CD4-positive, alpha-beta T cell treated with Interleukin-4 for 4 hours (primary cell): ENCODE measurements at places on chromosomes 5 and 9.

- no peak for DNase-seq
Measured at GRCh38 chr9:130417602-130418001, 27.2 kb upstream of the ASS1 start.

GRCh38 chr5:16757989-16758501 is 141.2 kb upstream of the RETREG1 start:
- no peak for DNase-seq

- DNase-seq, result no peak
Measured at GRCh38 chr5:65967288-65968066, 41.1 kb downstream of the ERBIN start.

DNA sequence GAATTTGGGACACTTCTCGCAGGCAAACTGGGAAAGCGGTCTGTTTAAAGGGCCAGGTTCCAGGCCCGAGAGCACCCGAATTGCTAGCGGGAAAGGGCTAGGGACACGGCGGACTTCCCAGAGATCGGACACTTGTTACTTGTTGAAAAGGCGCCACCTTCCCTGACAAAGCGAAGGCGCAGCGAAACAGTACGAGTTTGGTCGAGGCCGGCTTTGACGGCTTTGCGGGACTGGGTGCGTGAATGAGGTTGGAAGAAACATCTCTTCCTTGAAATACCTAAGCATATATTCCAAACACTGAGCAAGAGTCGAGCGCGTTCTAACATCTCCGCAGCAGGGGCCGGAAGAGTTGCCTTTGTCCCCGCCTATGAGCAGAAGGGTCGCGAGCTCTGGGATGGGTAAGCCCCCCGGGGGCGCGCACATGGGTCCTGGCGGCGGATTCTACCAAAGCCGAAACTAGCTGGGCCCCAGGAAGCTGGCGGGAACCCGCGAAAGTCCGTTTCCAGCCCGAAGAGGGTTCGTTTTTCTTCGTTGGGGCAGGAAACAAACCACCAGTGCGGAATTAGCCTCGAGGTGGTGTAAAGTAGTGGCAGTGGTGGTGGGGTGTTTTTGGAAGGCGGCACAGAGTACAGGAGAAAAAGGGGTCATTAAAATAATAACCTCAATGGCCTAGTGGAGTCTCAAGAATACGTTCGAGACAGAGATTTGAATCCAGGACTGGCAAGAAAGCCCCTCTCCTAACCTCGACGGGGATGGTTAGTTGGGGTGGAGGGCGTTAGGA is 1.5 kb downstream of the GDNF start:
- DNase-seq, result no peak

DNA sequence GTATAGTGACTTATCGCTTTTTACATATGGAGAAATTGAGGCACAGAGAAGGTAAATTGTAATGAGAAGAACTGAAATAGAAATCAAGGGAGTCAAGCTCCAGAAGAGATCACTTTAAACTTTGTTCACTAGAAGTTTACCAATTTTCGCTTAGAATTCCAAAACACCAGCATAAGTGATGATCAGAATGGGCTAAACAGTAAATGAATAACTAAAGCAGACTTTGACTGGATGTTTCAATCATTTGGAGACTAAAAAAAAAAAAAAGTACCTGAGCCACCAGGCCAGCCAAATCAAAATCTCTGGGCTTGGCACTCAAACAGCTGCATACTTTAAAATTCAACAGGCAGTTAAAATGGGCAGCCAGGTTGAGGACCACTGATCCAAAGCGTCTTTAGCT is 38.2 kb upstream of the FYB1 start:
- DNase-seq, result no peak

DNA sequence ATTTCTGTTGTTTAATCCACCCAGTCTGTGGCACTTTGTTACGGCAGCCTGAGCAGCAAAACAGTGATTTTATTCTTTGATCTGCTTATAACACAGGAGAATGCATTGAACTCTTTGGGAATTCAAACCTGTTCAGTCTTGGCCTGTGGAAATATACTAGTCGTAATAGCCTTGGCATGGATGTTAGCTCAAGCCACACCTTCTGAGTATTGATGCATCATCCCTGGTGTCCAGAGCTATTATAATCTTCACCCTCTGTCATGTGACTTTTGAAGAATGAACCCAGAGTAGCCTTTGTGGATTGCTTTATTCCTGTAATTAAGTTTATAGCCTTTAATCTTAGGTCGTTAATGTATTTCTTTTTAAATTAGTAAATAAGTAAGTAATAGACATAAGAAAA is 50.8 kb upstream of the TEX48 start:
- DNase-seq, result no peak

GRCh38 chr9:34611811-34612787 is at the start of gene RPP25L:
Gene RPP25L, minus strand, starts transcription at chr9:34612097. Its CDS starts 801 bp downstream, at chr9:34611296.
- peak; percentile 72 for DNase-seq

- no peak for DNase-seq
Measured at GRCh38 chr5:180704362-180704761, 35.5 kb downstream of the OR2Y1 start.

DNA sequence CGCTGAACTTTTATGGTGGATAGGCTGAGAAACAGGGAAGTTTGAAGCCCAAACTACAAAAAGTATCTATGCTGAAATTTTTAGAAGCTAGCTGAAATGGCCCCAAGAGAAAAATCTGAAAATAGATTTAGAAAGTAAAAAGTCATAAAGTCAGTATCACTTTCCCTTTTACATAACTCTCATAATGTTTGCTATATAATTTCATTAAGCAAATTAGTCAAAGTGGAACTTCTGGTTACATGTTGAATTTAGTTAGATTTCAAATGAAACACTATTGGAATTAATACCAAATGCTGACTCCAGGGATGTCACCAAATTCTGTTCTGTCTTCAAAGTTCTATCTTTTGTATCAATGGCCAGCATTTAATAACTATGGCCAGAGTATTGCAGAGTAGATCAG is 126.9 kb downstream of the TTC39B start:
- no peak for DNase-seq

GRCh38 chr9:111271481-111272080 is 58.4 kb downstream of the OR2K2 start:
- no peak for DNase-seq

- no peak for DNase-seq
Measured at GRCh38 chr5:116395226-116395625, 179.4 kb downstream of the SEMA6A start.

DNA sequence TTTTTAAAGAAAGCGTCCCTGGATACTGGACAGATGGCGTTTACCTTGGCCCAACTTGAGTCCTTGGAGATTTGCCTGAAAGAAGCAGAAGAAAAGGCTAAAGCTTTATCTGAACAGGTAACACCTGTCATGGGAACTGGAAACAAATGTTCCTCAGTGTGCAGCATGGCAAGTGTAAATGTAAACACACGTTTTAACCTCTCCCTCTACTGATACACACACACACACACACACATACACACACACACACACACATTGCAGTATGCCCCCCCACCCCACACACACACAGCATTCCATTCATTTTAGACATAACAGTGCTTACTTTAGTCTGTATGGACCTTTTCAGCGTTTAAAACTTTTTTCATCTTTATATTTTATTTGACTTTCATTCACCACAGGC is 51.1 kb downstream of the CCDC192 start:
- DNase-seq, result no peak

DNA sequence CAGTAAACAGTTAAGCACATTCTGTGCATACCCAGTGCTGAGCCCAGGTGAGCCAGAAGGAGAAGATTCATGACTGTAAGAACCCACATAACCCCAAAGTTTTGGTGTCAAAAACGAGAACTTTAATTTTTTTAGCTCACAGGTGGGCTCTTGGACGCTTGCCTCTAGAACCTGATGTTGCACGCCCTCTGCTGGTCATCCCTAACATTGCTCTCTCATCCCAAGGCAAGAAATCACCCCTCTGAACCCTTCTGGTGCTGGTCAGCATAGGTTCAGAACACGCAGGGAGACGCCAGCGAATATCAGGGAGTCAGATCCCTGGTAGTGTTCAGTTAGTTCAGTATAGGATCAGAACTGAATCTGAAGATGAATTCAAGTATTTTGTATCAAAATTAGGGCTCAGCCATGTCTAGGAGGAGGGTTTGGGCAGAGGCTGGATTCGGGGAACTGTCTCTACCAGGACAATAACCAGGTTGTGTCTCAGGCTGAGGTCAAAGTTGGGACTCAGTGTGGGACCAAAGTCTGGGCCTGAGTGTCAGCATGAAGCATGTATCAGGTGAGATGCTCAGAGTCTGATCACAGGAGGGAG is 4.1 kb upstream of the DNAJB5 start:
- DNase-seq, result peak; percentile 62

DNA sequence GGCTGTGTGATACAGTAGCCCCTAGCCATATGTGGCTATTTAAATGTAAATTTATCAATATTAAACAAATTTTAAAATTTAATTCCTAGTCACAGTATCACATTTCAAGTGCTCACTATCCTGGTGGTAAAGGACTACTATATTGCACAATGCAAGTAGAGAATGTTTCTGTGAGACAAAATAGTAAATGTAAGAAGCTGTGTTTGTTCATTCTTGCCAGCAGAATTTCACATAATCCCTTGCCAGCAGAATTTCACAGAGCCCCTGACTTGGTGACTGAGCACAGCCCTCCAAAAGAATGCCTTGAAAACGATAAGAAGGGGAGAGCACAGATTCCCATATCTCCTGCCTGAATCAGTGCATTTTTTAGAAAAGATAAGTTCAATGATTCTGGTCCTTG is 75.9 kb upstream of the SELENOP start:
- no peak for DNase-seq

DNA sequence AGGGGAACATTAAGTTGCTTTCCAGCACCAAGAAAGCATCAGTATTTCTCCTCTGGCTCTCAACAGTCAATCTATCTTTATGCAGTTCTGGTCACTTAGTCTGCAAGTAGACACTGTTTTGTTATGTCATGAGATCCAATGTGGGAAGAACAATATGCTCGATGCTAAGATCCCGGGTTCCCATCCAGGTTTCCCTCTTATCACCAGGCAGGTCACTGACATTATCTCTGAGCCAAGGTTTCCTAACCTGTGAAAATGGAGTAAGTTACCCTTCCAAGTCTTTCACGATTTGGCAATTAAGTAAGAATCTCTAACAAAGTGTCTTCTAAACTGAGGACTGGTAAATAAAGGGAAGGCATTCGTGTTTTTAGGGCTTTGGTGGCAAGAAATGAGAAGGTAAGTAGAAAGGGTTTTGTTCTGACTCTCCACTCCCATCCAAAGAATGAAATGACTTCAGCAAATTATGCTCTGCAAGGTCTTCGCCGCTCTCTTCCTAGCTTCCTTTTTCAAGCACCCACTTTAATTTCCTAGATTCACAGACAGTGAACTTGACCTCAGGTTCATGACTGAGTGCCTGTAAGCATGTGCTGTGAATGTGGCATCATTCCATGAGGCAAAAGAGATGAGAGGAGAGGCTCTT is 86.4 kb downstream of the DCP2 start:
- DNase-seq, result no peak

GRCh38 chr9:133703591-133704399 is 34.4 kb downstream of the SARDH start:
- no peak for DNase-seq

GRCh38 chr9:123658792-123659191 is 271.1 kb downstream of the DENND1A start:
- DNase-seq, result no peak

GRCh38 chr9:124662561-124662960 is 108.5 kb downstream of the NR6A1 start:
- no peak for DNase-seq

GRCh38 chr9:124377551-124378406 is 37.5 kb downstream of the PSMB7 start:
- DNase-seq, result no peak

DNA sequence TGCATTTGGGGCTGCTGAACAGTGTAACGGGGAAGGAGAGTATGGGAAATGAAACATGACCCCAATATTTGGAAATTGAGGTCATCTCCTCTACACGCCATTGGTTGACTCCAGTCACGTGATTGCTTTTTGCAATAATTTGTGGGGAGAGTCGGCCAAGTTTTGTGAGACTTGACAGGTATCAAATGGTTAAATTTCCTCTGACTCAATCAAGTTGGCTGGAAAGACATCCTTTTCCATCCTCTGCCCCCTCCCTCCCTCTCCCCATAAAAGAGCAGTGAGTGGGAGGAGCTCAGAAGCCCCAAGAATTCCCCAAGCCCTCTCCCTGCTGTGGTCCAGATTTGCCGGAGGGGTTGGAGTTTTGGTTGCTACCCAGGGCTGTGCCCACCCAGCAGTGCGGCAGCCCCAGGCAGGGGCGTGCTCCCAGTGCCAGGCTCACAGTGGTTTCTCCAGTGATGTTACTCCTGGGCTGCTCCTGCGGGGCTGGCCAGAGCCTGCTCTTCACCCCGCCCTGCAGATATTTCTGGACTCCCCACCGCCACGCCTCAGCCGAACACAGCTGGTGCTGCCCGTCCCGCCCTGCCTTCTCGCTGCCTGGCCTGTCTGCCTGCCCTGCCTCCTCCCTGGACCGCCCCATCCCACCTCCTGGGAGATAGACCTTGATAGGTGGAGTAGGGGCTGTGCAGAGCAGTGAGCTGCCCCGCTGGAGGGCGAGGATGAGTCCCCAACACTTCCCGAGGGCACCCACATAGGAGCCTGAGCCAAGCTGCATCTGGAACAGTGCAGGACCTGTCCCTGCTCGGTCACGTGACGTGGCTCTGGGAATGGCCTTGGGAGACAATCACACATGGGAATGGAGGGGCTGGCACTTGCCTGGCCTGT is 3.4 kb downstream of the COL5A1 start:
- DNase-seq, result no peak

DNA sequence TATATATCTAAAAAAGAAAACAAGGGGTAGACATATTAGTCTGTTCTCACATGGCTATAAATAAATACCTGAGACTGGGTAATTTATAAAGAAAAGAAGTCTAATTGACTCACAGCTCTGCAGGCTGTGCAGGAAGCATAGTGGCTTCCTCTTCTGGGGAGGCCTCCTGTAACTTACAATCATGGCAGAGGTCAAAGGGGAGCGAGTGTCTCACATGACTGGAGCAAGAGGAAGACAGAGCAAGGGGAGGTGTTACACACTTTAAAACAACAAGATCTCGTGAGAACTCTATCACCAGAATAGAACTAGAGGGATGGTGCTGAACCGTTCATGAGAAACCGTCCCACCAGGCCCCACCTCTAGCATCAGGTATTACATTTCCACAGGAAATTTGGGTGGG is 616.8 kb downstream of the TLE4 start:
- no peak for DNase-seq

GRCh38 chr9:3509926-3510325 is 15.9 kb downstream of the RFX3 start:
- DNase-seq, result no peak

GRCh38 chr5:31741496-31741895 is 102.6 kb downstream of the PDZD2 start:
- DNase-seq, result no peak

GRCh38 chr5:6606884-6607558 is 25.8 kb downstream of the NSUN2 start:
- no peak for DNase-seq

- DNase-seq, result no peak
Measured at GRCh38 chr5:141672841-141673813, 8.9 kb downstream of the ARAP3 start.

- DNase-seq, result no peak
Measured at GRCh38 chr5:2047341-2047927, 164.7 kb upstream of the IRX4 start.

DNA sequence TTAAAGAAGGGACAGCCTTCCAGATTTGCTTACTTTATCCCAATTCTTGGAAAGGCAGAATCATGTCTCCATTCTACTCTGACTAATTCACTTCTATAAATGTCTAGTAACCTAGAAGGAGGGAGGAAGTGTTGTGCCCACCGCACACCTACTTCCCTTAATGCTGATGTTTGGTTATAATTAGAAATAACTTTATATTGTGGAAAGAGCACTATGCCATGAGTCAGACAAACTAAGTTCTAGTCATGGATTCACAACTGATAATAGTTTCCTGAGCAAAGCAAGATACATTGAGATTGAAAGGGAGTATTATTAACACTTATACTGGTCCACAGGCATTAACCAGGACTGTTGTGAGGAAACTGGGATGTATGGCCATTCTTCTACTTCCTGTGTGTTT is 345.9 kb upstream of the RPS23 start:
- no peak for DNase-seq
